ENCODE measurements at places on chromosomes 6 and 20.

- no peak for DNase-seq
Measured at GRCh38 chr6:51887859-51888258, 199.6 kb downstream of the PKHD1 start.

- no peak for DNase-seq
Measured at GRCh38 chr6:16512544-16513290, 248.5 kb downstream of the ATXN1 start.

GRCh38 chr6:28772480-28773381, 151.1 kb downstream of the TRIM27 start:
- DNase-seq, result no peak

DNA sequence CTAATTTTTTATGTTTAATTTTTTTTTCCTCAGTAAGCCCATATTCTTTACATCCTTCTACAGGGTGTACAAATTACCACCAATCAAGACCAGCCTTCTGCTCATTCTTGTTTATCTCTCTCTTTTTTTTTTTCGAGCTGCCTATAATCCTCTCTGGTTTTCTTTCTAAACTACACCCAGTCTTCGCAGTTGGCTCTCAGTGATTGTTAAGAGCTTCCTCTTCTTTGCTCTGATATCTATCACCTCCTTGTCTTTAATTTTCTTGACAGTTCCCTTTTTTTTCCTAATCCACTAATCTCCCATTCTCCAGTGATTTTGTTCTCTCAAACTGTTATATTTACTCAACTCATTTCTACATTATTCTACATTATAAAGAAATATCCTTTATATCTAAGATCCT, 38.5 kb upstream of the PTPRK start:
- DNase-seq, result no peak

GRCh38 chr6:47854971-47855370, 73.1 kb downstream of the OPN5 start:
- no peak for DNase-seq

- DNase-seq, result peak; percentile 22
Measured at GRCh38 chr6:21500314-21501020, 93.1 kb upstream of the SOX4 start.

DNA sequence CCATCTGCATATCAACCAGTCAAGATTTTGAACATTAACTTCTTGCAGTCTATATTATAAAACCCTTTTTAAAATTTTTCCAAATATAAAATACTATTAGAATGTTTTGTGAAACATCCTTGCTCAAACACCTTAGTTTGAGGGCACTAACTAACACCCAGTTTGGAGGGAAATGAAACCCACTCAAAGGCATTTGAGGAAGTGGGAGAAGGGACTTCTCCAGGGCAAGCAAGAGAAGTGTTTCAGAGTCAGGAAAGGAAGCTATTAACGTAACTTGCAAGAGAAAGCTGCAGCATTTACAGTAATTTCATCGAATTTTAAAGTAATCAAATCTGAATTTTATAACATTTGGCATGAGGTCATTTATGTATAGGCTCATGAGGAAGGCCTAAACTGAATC, 21.3 kb downstream of the MTFR2 start:
- DNase-seq, result no peak

DNA sequence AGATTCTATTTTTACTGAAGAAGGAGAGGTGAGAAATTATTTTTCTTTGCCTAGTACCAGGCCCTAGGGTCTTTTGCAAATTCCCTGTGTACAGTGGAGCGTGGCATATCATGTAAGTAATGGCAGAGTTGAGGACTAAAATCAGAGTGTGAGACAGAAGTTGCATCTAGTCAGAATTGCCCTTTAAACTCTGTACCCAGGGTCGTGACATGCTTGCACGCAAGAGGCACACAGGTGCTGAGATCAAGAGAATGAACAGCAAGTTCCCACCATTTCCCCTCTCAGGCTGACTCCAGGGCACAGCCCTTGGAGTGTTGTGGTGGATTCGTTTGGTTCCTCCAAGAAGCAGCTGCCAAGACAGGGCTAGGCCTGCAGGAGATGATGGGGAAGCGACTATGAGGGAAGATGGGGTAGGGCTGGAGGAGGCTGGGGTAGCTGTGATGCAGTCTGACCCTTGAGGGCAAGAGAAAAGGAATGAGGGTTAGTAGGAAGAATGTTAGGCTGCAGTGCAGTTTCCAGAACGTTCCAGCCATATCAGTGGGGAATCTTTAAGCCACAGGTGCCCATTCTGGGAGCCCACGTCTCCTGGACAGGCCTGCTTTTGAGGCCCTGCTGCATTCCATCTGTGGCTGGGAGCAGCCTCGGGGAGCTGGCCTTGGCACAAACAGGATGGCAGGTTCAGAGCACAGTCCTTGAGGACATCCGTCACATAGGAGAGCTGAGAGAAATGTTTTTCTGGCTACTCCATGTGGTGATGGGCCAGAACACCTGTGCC, 6.9 kb downstream of the NELFCD start:
- no peak for DNase-seq

DNA sequence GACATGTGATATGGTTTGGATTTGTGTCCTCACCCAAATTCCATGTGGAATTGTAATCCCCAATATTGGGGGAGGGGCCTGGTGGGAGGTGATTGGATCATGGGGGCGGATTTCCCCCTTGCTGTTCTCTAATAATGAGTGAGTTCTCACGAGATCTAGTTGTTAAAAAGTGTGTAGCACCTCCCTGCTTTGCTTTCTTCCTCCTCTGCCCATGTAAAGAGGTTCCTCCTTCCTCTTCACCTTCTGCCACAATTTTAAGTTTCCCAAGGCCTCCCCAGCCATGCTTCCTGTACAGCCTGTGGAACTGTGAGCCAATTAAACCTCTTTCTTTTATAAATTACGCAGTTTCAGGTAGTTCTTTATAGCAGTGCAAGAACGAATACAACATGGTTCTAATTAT, 2.1 kb upstream of the ZNF451 start:
- DNase-seq, result no peak

GRCh38 chr6:43506667-43507471, 3.3 kb downstream of the LRRC73 start:
- DNase-seq, result peak; percentile 76

DNA sequence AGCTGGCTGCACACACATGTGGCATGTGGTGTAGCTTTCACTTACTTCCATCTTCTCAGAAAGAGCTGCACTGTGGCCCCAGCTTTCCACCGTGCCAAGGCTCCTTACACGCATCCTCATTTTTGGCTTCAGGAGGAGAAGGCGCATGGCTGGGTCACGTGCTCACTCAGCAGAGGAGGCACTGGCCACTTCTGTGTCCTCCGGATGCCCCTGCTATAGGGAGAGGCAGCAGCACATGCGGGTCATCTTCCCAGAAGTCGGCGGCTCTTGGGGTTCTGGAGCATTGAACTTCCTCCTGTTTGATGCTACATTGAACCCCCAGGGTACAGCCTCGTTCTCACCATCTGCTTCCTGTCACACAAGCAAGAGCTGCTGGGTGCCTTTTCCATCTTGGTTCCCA, 111.3 kb downstream of the FAM120B start:
- no peak for DNase-seq

DNA sequence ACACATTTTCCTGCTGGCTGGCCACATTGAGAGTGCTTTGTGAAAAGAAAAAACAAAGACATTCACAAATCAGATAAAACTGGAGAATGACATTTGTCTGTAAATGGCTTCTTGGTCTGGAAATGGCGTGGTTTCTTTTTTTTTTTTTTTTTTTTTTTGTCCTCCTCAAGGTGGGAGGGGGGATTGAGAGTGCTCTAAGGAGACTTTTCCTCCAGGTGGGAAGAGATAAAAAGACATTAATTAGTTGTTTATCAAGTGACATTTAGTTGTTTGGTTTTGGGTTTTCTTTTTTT, 40.4 kb downstream of the GNAS start:
- no peak for DNase-seq

GRCh38 chr20:8404912-8405635, 273.0 kb downstream of the PLCB1 start:
- DNase-seq, result no peak

DNA sequence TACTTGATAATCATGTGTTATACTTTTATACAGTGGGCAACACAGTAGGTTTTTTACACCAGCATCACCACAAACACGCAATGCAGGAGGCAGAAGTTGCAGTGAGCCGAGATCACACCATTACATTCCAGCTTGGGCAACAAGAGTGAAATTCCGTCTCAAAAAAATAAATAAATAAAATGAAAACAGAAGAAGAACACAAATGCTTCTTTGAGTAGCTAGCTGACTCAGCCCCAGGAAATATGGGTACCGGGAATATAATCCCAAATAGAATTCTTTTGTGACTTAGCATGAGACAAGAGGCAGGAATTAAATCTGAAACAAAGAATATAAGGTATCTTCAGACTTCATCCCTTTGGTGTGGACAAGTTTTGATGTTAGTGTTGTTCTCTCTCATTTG, 164.2 kb upstream of the ATXN1 start:
- no peak for DNase-seq

GRCh38 chr20:63124782-63125580, 91.0 kb downstream of the YTHDF1 start:
- no peak for DNase-seq

- no peak for DNase-seq
Measured at GRCh38 chr20:39016506-39016905, 54.4 kb downstream of the DHX35 start.

GRCh38 chr6:100620085-100620840, 155.5 kb upstream of the SIM1 start:
- peak; percentile 3 for DNase-seq

DNA sequence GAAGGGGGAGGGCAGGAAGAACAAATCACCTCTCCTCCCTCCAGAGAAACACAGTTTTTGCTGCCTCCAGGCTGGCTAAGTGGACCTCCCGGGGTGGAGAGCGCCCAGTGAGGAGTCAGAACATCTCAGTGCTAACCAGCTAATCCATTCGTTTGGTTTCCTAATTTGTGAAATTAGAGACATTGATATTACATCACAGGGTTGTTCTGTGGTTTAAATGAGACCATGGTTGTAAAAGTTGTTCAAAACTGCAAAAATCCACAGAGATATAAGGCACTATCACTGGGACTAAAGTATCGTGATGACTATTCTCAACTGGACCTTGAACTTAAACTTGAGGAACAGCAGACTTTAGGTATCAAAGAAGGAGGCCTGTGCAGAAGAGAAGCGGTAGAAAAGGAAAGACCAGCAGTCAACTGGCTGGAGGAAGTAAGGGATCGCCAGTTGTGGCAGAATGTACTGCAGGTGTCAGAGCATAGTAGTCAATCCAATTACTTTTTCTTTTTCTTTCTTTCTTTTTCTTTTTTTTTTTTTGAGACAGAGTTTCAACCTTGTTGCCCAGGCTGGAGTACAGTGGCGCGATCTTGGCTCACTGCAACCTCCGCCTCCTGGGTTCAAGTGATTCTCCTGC, 33.9 kb downstream of the RIPOR2 start:
- no peak for DNase-seq

DNA sequence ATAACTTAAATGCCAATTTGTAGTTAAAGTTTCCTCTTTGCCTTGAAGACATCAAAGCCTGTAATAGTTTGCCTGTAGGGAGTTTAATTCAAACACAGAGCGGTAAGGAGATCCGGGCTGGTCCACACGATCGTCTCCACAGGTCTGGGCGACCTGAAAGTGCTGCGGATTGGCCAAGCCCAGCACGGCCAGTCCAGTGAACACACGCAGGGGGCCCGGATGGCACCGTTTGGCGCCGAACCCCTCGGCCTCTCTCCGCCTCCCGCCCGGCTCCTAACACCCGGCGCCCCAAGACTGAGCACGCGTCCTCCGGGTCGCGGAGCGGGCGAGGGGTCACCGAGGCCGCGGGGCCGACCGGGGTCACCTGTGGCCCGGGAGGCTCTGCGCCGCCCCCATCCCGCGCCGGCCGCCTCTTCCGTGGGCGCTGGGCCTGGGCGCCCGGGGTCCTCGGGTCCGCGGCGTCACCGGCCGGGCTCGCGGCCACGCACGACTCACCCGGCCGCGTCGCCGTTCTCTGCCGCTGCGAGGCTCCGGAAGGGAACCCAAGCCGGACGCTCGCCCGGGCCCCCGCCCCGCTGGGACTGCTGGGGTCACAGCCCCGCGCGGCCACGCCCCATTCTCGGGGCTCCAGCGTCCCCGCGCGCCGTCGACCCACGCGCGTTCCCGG, 481 bp downstream of the SERPINB6 start:
- peak; percentile 33 for DNase-seq

GRCh38 chr6:14656649-14657048, 539.1 kb downstream of the CD83 start:
- no peak for DNase-seq

DNA sequence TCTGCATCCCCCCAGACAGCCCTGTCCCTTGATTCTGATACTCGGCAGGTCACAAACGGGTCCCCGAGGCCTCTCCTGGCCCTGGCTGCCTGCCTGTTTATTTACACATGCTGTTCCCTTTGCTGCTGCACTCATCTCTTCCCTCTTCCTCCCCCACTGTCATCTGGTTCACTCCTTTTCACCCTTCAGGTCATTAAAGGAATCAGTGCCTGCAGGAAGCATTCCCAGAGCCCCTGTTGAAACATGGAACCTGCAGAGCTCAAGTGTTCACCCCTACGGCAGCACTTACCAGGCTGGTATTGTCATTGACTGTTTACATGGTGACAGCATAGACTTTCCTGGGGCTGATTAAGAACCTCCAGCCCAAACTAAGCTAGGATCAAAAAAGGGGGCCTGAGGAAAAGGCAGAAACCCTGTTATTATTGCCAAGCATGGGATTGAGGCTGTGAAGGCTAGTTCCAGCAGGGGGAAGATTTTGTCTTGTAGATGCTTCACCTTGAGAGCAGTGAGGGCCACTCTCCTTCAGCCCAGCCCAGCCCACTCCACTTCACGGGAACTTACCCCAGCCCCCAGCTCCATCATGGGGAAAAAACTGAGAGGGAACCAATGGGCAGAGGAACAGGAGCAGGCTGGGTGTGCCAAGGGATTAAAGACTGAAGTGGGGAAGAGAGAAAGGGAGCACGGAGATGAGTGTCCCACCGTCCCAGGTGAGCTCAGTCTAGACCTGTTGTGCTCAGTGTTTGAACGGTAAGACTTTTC, 73.2 kb downstream of the JPH2 start:
- DNase-seq, result no peak

DNA sequence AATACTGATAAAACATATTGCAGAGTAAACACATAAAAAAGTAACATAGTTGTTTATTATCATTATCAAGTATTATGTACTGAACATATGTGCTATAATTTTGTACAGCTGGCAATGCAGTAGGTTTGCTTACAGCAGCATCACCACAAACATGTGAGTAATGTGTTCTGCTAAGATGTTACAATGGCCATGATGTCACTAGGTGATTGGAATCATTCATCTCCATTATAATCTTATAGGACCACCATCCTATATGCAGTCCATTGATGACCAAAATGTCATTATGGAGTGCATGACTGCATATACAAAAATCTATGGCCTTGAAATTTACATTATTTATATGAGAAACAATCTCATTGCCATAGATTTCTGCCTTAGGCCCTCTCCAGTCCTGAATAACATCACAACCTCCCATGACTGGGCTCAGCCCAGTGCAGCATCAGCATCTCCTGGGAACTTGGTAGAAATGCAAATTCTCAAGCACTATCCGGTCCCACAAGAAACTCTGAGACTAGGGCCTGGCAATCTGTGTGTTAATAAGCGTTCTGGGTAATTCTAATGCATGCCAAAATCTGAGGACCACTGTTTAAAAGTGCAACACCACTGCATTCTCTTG, 352.0 kb upstream of the MARCKS start:
- DNase-seq, result no peak

- DNase-seq, result no peak
Measured at GRCh38 chr6:143937668-143937970, 70.4 kb downstream of the PLAGL1 start.

All from H4 (cell line).